ENCODE measurements at places on chromosomes 13 and 19. TPM values are rescaled to one million over a fixed set of nuclear protein-coding genes. Genes with fewer than 3 reads are reported as not detected.

The ZNF285 gene
- total RNA-seq, result 0.32 TPM

The ZNF575 gene
- total RNA-seq, result 3.7 TPM

The LNX2 gene
- total RNA-seq, result 7.2 TPM

The PNKP gene
- 160 TPM for total RNA-seq

The GRK1 gene
- 0.05 TPM for total RNA-seq

The CYP2A6 gene
- not detected for total RNA-seq

All from T-helper 2 cell treated with Interferon-gamma antibody and Interleukin-4, amounts not matched to agents 100 ng/mL and 5 ng/mL, for 36 hours (primary cell).